ENCODE measurements at places on chromosomes 4 and X. TPM values are rescaled to one million over a fixed set of nuclear protein-coding genes. Genes with fewer than 3 reads are reported as not detected.

Gene TMPRSS11D
- 0.13 TPM for polyA plus RNA-seq

Gene DMRTC1
- not detected for polyA plus RNA-seq

- DNase-seq: no peak
Observed at GRCh38 chrX:44349561-44349960, 6.1 kb upstream of the EFHC2 start.

Gene BEX2
- 93.2 TPM for polyA plus RNA-seq

GRCh38 chrX:20514358-20514757 is 247.6 kb upstream of the RPS6KA3 start:
- no peak for DNase-seq

GRCh38 chrX:9805956-9806355 is 19.7 kb downstream of the SHROOM2 start:
- DNase-seq: no peak

DNA sequence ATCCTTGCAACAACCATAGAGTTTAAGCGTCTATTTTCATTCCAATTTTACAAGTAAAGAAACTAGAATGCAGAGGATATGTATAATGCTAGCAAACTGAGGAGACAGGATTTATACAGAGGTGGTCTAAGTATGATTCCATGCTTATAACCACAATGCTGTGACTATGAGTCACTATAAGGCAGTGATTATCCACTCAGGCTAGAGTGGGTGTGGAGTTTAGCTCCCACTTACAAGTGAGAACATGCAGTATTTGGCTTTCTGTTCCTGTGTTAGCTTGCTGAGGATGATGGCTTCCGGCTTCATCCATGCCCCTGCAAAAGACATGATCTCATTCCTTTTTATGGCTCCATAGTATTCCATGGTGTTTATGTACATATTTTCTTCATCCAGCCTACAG is 41.6 kb upstream of the EDA2R start:
- no peak for DNase-seq

DNA sequence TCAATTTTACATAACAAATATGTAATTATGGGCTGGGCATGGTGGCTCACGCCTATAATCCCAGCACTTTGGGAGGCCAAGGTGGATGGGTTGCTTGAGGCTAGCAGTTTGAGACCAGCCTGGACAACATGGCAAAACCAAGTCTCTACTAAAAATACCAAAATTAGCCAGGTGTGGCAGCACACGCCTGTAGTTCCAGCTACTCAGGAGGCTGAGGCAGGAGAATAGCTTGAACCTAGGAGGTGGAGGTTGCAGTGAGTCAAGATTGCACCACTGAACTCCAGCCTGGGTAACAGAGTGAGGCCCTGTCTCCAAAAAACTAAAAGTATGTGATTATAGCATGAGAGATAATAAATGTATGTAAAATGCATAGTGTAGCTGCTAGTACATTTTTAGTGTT is 229.0 kb downstream of the PPARGC1A start:
- DNase-seq: no peak

Gene GLRB
- polyA plus RNA-seq: 16.5 TPM
